ENCODE measurements at places on chromosomes 11 and 22.

- DNase-seq = no peak
These were observed 90.4 kb upstream of the CLPB start for GRCh38 chr11:72524711-72525110.

GRCh38 chr11:44159848-44160721, 64.6 kb downstream of the EXT2 start:
- no peak for DNase-seq

- no peak for DNase-seq
These were observed 156.1 kb upstream of the NECTIN1 start for GRCh38 chr11:119885067-119885466.

- DNase-seq = peak; percentile 22
These were observed at the start of gene CFAP300 for GRCh38 chr11:102047305-102047924. Gene CFAP300 (plus strand): TSS chr11:102047437. CDS start chr11:102047471, 34 bp downstream.

DNA sequence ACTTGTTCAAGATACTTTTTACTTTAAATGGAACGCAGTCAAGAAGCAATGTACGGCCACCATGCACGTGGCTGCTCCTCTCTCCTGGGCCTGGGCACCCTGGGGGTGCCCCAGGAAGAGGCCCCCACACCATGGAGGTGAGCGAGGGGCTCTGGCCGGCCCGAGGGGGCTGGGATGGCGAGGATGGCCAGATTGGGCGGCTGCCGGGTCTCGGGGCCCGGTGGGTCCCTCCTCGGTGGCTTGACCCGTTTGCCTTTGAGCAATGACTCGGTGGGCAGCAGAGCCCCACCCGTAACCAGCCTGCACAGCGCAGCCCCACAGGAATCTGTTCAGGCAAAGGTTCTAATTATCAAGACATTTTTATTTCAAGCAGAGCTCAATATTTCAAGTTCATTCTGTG, 167.4 kb downstream of the BRD1 start:
- DNase-seq = no peak

GRCh38 chr11:122628810-122629555, 26.5 kb upstream of the UBASH3B start:
- peak; percentile 53 for DNase-seq

GRCh38 chr11:11805228-11805627, 36.5 kb upstream of the USP47 start:
- DNase-seq = no peak

- no peak for DNase-seq
These were observed 11.3 kb upstream of the RCN1 start for GRCh38 chr11:32079553-32079952.

- DNase-seq = peak; percentile 51
These were observed 9.2 kb downstream of the FXYD2 start for GRCh38 chr11:117815262-117815803.

DNA sequence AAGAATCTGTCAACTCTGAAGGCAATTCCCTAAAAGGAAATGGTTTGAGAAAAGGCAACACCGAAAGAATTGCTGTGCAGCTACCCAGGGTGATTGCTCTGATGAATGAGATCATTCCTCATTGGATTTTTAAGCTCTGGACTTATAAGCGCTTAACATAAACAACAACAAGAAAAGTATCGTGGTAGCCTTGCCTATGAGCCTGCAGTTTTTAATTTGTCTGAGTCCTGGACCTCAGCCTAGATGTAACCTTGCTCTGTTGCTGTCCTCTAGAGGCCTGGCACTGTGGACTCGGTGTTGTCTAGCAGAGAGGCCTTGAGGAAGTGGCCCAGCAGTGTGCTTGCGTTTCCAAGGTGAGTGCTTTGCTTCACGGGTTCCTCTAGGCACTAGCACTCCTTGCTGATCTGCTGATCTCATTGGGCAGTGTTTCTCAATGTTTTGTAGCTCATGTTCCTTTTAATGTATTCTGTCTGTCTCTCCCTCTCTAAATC, 20.4 kb downstream of the CCDC81 start:
- DNase-seq = no peak

DNA sequence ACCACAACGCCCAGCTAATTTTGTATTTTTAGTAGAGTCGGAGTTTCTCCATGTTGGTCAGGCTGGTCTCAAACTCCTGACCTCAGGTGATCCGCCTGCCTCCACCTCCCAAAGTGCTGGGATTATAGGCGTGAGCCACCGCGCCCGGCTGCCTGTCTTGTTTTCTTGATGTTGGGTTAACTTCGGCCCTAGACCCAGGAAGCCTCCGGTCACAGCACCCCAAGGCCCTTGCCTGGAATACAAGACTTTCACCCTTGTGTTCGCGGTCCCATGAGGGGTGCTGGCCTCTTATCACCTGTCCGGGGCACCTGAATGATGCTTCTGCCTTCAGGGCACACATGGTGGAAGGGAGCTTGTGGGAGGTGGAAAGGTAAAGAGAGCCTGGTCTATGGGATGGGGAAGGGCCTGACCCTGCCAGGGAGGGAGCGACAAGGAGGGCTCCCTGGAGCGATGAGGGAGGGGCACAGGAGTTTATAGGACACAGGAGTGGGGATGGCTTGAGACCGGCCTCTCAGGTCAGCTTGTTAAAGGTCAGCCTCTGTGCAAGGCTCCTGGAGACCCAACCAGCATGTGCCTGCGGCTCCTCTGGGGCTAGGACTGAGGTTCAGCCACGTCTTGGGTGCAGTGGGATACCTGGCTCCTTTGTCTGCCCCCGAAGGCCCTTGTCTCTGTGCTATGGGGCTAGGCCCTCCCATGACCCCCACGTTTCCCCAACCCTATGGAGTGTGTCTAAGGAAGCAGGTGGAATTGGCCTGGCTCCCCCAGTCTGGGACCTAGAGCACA, 34.7 kb upstream of the GRAMD4 start:
- DNase-seq = no peak

- no peak for DNase-seq
These were observed 64.5 kb upstream of the B3GAT1 start for GRCh38 chr11:134476435-134477021.

DNA sequence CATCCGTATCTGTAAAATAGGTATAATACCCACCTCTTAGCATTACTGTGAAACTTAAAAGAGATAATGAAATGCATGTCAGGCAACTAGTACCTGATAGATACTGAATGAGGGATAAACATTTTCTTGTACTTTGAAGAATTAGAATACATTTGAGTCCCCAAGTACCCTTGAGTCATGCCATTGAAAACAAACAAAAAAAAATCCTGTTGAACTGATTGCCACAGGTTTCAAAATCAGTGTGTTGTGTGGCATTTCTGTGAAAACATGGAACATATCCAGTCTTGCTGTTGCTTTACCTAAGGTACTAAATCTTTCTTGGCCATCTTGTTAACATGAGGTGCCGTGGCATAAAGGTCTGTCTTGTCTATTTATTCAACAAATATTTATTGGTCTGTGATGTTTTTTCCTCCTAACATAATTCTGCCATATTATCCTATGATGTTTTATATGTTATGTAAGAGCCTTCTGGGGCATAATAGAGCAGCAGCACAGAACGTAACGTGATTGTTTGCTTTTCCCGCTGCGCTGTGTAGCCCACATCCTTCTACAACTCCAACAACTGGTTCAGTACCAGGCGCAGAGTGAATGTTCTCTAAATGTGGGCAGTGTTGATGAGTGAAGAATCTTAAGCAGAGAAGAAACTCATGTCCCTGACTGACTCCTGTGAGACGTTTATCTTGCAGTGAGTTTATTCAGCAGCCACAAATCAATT, 79.3 kb upstream of the RAB1B start:
- DNase-seq = no peak

GRCh38 chr11:46249103-46249937, 28.1 kb upstream of the CREB3L1 start:
- no peak for DNase-seq

DNA sequence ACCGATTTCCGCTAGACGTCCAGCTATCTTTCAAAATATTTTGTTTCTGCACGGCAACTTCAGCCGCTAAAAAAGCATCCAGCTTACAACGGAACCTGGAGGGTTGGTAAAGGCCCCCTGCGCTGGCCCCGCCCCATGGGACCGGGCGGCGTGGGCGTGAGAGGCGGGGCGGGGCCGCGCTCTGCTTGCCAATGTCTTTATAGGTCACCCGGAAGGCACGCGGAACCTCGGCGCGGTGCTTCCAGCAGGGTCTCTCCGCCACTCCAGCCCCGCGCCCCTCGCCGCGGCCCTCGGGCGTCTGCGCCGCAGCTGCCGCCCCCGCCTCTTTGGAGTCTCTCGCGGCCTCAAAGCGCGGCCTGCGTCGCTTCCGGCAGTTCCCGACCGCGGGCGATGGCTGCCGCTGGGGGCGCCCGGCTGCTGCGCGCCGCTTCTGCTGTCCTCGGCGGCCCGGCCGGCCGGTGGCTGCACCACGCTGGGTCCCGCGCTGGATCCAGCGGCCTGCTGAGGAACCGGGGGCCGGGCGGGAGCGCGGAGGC, at the start of gene FDX1:
FDX1 (plus strand) TSS at position 218 of the 536 bp plus-strand sequence; CDS start at position 391, 173 bp downstream.
- DNase-seq = peak; percentile 66

DNA sequence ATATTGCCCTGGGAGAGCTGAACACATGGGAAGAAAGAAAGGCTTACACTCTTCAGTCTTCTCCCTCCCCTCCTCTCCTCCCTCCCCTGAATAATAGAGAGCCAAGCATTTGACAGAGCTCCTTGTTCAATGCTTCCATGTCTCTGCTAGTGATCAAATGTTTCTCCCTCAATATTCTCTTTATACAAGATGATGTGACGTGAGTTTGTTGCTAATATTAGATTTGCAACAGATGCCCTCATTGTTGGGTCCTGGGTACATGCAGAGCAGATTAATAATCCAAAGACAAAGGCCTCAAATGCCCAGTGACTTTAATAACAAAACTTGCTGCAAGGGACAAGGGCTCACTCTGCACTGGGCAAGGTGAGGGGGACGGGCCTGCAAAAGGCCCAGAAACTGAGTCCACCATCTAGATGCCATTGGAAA, 7.1 kb upstream of the ENDOD1 start:
- DNase-seq = no peak

DNA sequence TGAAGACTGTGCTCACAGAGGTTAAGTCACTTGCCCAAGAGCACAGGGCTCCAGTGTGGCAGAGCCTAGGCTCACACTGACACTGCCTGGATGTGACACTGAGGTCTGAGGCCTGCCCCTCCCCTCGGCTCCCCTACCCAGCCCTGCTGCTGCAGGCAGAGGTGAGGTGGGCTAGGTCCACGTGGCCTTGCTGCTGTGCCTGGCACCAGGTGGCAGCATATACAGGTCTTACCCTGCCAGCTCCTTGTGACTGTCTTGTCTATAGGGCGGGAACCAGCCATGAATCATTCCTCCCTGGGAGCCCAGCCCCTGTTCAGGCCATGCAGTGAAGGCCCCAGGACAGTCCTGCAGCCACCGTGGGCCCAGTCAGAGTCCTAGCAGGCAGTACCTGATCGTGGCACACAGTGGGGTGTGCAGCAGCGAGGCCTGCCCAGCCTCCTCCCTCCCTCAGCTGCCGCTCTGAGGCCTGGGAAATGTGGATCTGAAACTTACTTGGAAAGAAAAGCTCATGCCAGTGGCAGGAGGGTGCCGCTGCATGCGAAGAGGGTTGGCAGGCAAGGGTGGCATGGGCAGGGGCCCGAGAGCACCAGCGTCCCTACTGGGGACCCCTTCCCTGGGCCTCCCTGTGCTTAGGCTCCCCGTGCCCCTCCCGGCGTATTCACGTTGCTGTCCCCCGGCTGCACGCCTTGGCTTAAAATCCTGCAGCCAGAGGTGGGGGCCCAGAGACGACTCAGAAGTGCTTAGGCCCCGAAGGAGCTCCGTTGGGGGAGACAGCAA, 1.2 kb upstream of the CERK start:
- no peak for DNase-seq

DNA sequence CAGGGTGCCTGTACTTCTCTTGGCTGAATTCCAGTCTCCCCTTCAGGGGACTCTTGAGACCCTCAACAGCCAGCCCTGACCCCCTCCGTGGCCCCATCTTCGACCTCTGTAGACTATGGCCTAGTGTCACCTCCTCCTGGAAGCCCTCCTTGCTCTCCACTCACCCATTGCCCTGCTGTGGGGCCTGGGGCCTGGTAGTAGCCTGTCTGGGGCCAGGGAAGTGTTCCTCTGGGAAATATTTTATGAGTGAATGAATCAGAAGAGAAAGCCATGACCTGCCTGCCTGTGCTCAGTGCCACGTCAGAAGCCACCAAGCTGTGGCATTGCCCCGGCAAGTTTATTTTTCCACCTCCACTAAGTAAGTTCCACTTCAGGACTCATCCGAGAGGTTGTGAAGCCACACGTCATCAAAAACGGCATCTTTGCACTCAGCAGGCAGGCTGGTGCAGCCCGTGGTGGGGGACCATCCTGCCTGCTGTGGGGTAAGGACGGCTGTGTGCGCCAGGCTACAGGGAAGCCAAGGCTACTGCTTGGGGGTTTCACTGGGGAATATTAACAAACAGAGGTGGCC, 59.6 kb upstream of the PPARA start:
- no peak for DNase-seq

DNA sequence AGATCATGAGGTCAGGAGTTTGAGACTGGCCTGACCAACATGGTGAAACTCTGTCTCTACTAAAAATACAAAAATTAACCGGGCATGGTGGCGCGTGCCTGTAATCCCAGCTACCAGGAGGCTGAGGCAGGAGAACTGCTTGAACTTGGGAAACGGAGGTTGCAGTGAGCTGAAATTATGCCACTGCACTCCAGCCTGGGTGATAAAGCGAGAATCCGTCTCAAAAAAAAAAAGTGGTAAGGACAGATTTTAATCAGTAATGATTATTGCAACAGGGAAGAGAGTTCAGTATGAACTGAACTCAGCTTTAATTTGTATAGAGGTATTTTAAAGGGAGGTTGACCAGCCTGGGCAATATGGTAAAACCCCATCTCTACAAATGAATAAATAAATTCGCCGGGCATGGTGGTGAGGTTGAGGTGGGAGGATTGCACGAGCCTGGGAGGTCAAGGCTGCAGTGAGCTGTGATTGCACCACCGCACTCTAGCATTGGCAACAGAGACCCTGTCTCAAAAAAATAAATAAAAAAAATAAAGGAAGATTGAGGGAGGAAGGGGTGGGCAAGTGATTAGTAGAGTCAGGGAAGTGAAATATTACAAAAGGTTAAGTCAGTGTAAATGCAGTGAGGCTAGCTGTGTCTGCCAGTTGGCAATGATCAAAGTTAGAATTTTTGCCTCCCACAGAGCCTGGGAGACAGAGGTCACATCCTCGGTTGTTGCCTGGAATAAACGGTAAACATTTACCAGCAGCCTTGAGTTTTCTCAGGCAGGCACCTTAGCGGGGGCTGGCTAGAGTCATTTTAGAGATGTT, 2.6 kb upstream of the MCM5 start:
- DNase-seq = no peak

GRCh38 chr22:39182478-39183030, 30.1 kb upstream of the CBX7 start:
- no peak for DNase-seq
